Activated gamma-delta T cell (primary cell): ENCODE measurements at places on chromosomes 7 and 10.

GRCh38 chr10:58590152-58590840 lies 77.6 kb downstream of the BICC1 start:
- DNase-seq = no peak

- DNase-seq = no peak
Observed at GRCh38 chr7:73504017-73504416, 18.1 kb downstream of the BAZ1B start.

- DNase-seq = no peak
Observed at GRCh38 chr7:157306846-157307838, 29.7 kb upstream of the DNAJB6 start.

DNA sequence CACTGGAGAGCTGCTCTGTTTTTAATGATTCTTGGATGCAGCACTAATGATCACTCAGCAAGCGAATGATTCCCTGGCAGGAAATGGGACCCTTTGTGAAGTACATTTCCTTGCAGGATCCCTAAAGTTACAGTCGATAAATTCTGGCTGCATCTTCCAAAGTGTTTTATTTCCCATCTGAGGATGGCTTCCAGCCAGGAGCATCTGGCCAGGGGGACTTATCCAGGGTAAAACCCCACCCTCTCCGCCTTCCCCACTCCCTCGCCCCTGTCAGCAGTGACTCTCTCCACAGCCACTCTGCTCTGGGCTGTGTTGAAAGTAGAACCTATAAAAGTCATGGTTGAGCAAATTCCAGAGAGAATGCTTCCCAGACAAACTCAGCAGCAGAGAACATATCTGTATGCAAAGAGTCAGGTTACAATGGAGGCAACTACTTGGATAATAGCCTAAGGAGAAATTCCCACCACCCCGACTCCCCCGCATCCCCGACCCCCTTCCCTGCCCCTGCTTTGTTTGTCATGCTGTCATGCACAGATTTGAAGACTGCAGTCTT lies 111.0 kb upstream of the ANLN start:
- DNase-seq = no peak

- DNase-seq = no peak
Observed at GRCh38 chr10:118667732-118668131, 72.3 kb upstream of the PRLHR start.

- DNase-seq = no peak
Observed at GRCh38 chr10:114520453-114520852, 116.2 kb upstream of the AFAP1L2 start.

- DNase-seq = no peak
Observed at GRCh38 chr7:94258418-94259300, 136.0 kb upstream of the COL1A2 start.
